Spinal cord (tissue), 10 donors: ENCODE measurements at places on chromosomes 1 and 21. TPM values are rescaled to one million over a fixed set of nuclear protein-coding genes. Genes with fewer than 3 reads are reported as not detected.

DNA sequence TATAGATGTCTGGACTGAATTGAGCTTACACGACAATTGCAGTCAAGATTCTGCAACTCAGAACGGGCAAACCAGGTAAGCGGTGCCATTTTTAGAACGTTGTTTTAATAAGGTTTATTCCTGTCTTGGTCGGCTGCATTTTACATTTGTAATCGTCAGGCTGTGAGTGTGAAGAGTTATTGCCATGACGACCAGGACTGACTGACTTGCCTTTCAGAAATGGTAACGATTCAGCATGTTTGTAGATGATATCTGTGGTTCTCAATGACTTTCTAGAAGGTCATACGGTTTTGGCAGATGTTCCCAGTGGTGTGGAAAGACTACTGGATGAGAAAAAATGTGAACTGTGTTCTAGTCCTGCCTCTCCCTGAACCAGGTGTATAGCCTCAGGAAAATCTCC lies 271.3 kb upstream of the B3GALT2 start:
- no peaks in the 10 kb centered on the region for H3K27me3 ChIP-seq
- H3K4me1 ChIP-seq, result no peaks in the 10 kb centered on the region
- no peak for DNase-seq
- H3K27ac ChIP-seq, result no peak overlapping the region
- no peak overlapping the region for H3K4me3 ChIP-seq

DNA sequence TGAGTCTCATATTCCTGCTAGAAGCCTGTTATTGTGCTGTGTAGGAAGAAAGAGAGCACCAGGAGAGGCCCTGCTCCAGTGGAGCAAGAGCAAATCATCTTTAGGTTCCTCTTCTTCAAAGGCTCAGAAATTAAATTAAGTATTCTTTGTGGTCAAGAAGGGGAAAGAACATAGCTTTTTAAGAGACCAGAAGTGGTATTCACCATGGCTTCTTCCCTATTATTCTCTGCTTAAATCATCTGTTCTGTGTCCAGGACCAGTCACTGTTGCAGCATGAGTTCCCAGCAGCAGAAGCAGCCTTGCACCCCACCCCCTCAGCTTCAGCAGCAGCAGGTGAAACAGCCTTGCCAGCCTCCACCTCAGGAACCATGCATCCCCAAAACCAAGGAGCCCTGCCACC lies 1.1 kb downstream of the SPRR1B start:
- no peaks in the 10 kb centered on the region for H3K27me3 ChIP-seq
- no peak for DNase-seq

The RAB7B gene
- polyA plus RNA-seq, result 7.1 TPM

The ZBTB7B gene
- 8.7 TPM for polyA plus RNA-seq

The VSIG8 gene
- 0.09 TPM for polyA plus RNA-seq
